ENCODE measurements at places on chromosomes 7 and 10. TPM values are rescaled to one million over a fixed set of nuclear protein-coding genes. Genes with fewer than 3 reads are reported as not detected.

Gene COX19
- total RNA-seq = 8.6 TPM

GRCh38 chr7:41882256-41882655, 179.4 kb upstream of the INHBA start:
- no peak for DNase-seq

DNA sequence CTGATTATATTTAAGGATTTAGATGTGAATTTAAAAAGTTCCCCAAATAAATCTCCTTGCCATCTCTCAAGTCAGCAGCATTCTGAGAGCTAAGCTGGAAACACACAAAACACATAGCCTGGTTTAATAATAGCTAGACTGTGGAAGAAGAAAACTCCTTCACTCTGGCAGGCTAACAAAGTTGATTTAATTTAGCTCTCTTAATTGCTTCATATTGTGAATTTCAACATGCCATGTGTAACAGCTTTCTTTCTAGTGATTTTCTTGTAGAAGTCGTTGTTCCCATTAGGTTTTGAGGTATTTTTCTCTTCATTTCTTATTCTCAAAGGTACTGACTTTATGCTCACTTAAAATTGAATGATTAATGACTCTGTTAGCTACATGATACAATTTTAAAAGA, 216.8 kb upstream of the AKR1E2 start:
- DNase-seq = no peak

- DNase-seq = no peak
Measured at GRCh38 chr10:17850501-17850900, 41.4 kb downstream of the MRC1 start.

- no peak for DNase-seq
Measured at GRCh38 chr7:8213381-8213780, 48.6 kb downstream of the ICA1 start.

GRCh38 chr10:61898435-61898778, 3.1 kb upstream of the ARID5B start:
- DNase-seq = no peak

Gene NEURL1
- total RNA-seq = 2.6 TPM

- DNase-seq = no peak
Measured at GRCh38 chr10:52256832-52257691, 57.0 kb upstream of the DKK1 start.

Gene PAOX
- total RNA-seq = not detected

Gene POU6F2
- total RNA-seq = not detected

All from SJCRH30 (cell line).